ENCODE measurements at places on chromosomes 3 and 15.
A peak's percentile ranks its signal among the peaks of the same experiment; 100 is the strongest.

GRCh38 chr15:93088200-93088980 lies 621 bp downstream of the RGMA start:
- no peak for DNase-seq

- DNase-seq, result no peak
Measured at GRCh38 chr3:135136361-135137100, 341.5 kb downstream of the EPHB1 start.

GRCh38 chr3:67712259-67712658 lies 57.8 kb upstream of the SUCLG2 start:
- no peak for DNase-seq

DNA sequence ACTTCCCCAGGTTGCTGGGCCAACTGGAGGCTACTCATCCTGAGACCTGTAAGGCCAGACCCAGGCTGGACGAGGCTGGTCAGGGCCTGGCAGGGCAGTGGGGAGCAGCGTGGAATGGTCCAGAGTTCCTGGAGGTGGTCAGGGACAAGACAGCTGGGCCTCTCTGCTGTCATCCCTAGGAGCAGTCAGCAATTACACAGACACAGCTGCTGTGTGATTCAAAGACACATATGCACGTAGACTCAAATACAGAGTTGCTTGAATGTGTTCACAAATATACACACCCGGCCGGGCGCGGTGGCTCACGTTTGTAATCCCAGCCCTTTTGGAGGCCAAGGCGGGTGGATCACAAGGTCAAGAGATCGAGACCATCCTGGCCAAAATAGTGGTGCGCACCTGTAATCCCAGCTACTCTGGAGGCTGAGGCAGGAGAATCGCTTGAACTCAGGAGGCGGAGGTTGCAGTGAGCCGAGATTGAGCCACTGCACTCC lies 1.5 kb upstream of the CD276 start:
- no peak for DNase-seq

DNA sequence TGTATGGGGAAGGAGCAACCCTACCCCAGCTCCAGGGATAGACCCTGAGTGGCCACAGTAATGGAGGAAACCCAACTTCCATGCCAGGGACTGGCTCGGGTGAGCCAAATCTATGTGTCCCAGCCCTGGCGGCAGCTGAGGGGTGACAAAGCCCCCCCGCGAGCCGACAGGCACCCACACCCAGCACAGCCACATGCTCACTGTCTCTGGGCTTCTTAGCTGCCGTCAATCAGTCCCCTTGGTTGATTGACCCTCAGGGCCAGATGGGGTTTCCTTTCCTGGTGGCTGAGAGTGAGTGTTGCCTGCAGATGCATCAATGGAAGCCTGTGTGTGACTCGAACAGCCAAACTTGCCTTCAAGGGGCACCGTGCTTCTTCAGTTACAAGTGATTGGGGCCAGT lies 2.1 kb upstream of the OCA2 start:
- DNase-seq, result no peak

- DNase-seq, result no peak
Measured at GRCh38 chr15:37260255-37260654, 159.9 kb upstream of the MEIS2 start.

DNA sequence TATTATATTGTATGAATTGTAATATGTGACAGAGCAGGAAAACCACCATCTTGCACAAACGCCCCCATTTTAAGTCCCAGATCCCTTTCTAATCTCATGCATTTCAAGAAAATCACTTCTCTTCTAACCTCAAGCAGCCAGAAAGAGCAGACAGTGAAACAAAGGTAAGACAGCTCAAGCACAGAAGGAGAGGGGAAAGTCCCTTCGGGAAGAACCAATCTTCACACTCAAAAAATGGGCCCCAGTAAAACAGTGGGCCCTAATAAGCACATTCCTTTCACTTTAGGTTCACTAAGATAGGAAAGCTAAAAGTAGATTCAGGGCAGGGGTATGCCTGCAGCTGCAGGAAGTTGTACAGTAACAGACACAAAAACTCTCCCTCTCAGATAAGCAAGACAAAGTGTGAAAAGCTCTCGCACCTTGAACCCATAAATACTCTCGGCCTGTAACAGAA lies 1268.7 kb downstream of the SI start:
- no peak for DNase-seq

GRCh38 chr3:4462369-4463040 lies 4.6 kb downstream of the SUMF1 start:
- no peak for DNase-seq

- peak; percentile 34 for DNase-seq
Measured at GRCh38 chr3:32238453-32239306, at the start of gene CMTM8. Gene CMTM8, plus strand, starts transcription at chr3:32238680. Its CDS starts 293 bp downstream, at chr3:32238973.

Measured in stimulated activated CD8-positive, alpha-beta memory T cell treated with anti-CD3 and anti-CD28 coated beads, Interleukin-15, amount 100 ng/mL, for 48 hours (primary cell).